ENCODE measurements at places on chromosomes 3 and 15.

GRCh38 chr3:50630394-50630793 lies 13.4 kb downstream of the MAPKAPK3 start:
- ATAC-seq = peak; percentile 66

DNA sequence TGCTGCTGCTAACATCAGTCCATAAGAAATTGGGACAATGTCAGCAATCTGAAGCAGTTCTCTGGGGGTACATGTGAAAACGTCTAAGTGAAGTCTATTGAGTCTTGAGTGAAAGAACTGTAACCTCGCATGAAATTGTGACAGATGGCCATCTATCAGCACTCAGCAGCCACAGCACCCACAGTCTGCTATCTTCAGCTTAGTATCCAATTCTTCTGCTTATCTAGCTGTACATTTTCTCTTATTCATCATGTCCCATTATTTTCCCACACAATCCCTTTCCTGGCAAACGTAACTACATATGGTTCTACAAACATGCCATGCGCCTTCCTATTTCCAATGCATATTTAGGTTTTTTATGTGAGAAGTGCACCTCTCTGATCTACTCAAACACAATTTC lies 629.7 kb downstream of the NTRK3 start:
- no peak for ATAC-seq

GRCh38 chr15:74374648-74375302 lies 7.3 kb upstream of the CYP11A1 start:
- ATAC-seq = peak; percentile 1

DNA sequence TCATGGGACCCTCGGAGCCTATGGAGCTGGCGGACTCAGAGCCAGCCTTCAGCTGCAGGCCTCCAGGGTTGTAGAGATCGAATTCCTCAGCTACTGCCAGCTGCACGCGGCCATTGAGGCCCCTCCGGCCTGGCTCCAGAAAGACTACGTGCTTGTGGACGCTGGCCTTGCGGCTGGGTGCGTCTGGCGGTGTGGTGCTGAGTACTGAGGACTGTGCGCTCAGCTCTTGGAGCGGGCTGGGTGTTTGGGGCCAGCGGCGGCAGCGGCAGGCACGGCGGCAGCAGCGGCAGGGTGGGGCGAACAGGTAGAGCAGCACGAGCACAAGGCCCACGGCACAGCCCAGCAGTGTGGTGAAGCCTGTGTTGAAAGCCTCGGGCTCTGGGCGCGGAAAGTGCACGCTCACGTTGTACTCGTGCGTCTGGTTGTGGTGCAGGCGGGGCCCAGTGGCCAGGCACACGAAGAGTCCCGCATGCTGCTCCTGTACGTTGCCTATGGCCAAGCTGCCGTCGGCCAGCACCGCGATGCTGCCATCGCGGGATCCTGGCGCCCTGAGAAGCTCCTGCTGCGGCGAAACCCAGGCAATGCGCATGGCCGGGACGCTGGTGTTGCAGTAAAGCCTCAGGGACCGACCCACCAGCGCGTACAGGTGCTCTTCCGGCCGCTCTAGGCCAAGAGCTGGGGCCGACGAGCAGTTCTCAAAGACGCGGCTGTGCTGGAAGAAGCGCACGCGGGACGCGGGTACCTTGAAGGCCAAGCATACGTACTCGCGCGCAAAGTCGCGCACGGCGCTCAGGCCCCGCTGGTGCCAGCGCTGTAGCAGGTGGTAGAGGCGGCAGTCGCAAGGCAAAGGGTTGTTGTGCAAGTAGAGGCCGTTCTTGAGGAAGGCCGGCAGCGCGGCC lies 1.3 kb downstream of the AMIGO3 start:
- ATAC-seq = peak; percentile 66

- no peak for ATAC-seq
These were observed 95.8 kb upstream of the CACNA2D3 start for GRCh38 chr3:54026543-54026942.

- ATAC-seq = no peak
These were observed 139.1 kb upstream of the RAD18 start for GRCh38 chr3:9102240-9102981.

- ATAC-seq = peak; percentile 79
These were observed 51.7 kb downstream of the PLS1 start for GRCh38 chr3:142647856-142648255.

DNA sequence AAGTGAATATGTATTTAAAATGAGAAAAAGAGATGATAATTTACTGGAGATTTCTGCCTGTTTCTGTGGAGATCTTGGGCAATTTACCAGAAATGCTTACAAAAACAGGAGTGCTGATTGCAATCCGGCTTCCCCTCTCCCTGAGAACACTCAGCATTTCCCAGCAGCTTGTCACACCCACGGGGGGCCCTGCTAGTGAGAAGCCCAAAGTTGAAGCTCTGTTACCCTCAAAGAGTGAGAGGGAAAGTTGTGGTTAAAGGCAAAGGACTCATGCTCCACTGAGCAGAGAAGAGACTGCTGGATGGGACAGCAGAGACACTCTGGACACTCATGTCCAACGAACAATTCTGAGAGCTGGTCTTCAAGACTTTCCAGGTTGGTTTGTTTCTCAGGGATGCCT lies 2.9 kb downstream of the MCTP2 start:
- no peak for ATAC-seq

DNA sequence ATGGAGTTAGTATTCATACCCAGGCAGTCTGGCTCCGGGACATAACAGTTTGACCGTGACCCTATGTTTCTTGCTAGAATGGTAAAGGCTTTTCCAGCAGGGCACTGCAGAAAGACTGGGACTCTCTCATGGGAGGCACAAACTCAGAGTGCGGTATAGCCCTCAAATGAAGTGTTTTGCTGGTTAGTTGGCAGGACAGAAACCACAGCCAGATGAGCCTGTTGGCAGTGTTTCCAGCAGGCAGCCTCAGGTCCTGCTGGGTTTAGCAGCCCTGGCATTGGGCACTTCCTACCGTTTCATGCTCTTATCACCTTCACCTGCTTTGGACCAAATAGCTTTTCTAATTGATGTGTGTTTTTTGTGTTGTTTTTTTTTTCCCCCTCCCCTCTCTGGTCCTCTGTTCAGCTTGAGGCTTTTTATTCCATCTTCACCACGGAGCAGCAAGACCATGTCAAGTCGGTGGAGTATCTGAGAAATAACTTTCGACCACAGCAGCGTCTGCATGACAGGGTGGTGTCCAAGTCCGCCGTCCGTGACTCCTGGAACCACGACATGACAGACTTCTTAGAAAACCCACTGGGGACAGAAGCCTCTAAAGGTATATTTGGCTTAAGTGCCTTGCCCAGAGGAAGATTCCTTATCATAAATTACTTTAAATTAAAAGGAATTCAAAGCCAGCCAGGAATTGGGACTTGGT lies 205.6 kb downstream of the FEZF2 start:
- no peak for ATAC-seq

GRCh38 chr15:57296473-57297162 lies 79.7 kb upstream of the CGNL1 start:
- no peak for ATAC-seq

DNA sequence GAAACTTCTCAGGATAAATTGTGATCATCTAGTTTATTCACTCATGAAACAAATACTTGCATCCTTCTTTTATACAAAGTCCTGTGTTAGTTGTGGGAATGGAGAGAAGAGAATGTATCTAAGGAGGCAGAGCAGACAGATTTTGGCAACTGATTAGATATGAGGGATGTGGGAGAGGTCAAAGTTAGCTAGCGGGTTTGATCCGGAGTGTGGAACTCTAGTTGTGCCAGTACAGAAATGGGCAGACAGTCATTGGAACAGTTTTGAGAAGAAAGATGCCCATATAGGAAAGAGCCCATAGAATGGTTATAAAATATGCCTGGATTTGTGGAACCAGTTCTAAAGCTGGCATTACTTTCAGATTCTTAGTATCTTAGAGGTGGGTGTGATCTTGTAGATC lies 141.1 kb downstream of the FNDC3B start:
- no peak for ATAC-seq

GRCh38 chr15:25368850-25369249 lies 70.0 kb downstream of the UBE3A start:
- ATAC-seq = no peak

- ATAC-seq = no peak
These were observed 75.4 kb downstream of the REC114 start for GRCh38 chr15:73518180-73518862.

- ATAC-seq = no peak
These were observed 120.7 kb upstream of the TOPAZ1 start for GRCh38 chr3:44120721-44121582.

GRCh38 chr3:43874731-43875130 lies 184.0 kb downstream of the ABHD5 start:
- ATAC-seq = peak; percentile 43

GRCh38 chr3:141410846-141411245 lies 42.5 kb downstream of the ZBTB38 start:
- ATAC-seq = peak; percentile 15

DNA sequence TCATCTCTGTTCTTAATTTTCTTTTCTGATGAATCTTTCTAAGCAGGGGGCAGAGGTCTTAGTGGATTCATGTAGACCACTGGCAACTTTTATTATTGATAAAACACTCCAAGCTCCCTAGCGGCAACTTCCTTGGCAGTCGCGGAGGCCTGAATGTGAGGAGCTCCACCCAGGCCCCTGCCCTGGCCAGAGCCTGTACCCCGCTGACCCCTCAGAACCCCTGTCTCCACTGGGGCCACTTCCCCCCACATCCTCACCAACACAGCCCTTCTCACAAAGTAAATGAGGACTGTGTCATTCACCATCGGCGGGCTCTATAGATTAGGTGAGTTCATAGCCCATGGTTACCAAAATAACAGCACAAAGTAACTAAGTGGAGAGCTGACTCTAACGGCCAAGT lies 111.6 kb downstream of the TPRA1 start:
- ATAC-seq = no peak

DNA sequence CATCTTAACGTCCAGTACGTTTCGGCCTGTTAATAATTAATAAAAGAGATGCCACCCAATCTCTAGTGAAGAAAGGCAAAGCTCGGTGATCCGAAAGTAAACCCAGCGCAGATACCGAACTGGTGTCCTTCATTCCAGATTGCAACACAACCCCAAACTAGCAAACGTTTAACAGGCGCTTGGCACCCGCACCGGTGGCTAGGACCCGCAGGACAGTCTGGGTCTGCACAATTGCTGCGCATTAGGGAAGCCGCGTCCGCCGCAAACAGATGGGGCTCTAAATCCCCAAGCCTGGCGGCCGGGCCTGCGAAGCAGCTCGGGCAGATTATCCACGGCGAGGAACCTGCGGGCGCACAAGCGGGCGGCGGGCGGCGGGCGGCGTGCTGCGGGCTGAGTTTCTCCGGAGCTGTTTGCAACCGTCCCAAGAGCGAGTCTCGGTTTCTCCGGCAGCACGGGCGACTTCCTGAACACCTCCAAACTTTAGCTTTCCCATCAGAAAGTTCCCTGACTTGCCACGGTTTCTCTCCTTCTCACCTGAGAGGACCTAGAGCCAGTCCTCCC lies 112.1 kb upstream of the ICE2 start:
- peak; percentile 27 for ATAC-seq

- ATAC-seq = no peak
These were observed 19.3 kb downstream of the CLSTN2 start for GRCh38 chr3:139954146-139954860.

DNA sequence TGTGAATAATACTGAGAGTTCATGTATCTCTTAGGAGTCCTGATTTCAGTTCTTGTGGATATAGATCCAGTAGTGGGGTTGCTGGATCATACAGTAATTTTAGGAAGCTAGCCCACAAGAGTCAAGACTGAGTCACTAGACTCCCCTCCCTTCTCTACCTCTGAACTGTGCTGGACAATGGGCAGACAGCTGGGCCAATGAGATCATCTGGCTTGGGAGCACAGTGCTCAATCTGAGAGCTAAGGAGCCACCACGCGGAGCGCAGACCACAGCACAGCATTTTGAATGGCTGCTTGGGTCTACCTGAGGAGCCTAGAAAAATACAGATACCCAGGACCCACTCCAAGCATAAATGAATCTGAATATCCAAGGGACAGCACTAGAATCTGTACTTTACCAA lies 32.5 kb downstream of the WNT5A start:
- no peak for ATAC-seq

GRCh38 chr3:10547841-10548783 lies 42.7 kb upstream of the ATP2B2 start:
- ATAC-seq = no peak

- no peak for ATAC-seq
These were observed 67.7 kb upstream of the NR2F2 start for GRCh38 chr15:96262549-96263489.

DNA sequence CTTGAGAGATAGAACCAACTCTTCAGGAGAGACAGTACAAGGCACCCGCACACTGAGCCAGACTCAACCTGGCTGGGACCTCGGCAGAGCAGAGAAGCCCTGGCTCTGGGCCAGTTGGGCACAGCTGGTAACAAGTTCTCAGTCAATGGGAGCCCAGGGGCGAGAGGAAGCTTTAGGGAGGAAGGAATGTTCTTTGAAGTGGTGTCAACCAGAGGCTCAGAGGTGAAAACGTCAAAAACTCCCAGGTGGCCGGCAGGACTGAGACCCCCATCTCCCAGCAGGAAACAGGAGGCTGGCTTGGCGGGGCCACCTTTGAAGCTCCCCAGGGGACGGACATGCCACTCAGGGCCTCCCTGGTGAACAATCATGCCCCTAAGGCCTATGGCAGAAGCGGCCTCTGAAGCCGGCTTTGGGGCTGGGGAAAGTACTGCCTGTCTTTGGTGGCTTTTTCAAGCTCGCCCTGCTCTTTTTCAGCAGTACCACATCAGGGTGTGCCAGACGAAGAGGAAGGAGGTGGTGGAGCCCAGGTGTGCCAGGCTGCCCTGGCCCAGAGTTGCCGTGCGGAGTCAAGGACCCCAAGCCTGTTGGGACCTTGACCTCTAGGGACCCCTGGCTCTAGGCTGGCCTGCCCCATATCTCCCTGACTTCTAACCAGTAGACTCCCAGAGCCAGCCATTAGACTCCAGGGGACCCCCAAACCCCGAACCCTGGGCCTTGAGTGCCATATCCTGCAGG lies 16.7 kb upstream of the TBC1D21 start:
- no peak for ATAC-seq

DNA sequence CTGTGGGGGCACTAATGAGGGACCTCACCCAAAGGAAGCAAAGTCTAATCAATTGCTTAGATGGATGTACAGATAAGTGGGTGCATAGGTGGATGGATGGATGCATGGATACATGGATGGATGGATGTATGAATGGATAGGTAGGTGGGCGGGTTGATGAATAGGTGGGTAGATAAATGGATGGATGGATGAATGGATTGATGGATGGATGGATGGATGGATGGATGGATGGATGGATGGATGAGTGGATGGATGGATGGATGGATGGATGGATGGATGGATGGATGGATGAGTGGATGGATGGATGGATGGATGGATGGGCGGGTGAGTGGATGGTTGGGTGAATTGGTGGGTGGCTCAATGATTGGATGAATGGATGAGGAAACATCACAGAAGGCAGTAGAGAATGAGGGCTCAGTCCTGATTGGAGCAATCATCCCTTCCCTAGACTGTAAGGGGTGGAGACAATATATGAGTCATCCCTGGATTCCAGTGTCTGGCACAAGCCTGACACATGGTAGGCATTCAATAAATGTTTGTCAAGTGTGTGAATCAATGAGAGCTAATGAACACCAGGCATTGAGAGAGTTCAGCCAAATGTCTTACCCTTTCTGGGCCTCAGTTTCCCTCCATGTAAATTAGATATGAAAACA lies 40.4 kb upstream of the PXYLP1 start:
- ATAC-seq = peak; percentile 36
